Left cardiac atrium (tissue), 4 donors: ENCODE measurements at places on chromosomes 2 and 18. TPM values are rescaled to one million over a fixed set of nuclear protein-coding genes. Genes with fewer than 3 reads are reported as not detected.

DSG1 gene
- 3.6 TPM for total RNA-seq

DOK6 gene
- total RNA-seq: 9.0 TPM

ABCG8 gene
- not detected for total RNA-seq

SPP2 gene
- not detected for total RNA-seq

DCDC2C gene
- not detected for total RNA-seq

MPP4 gene
- 0.10 TPM for total RNA-seq

HOXD4 gene
- 0.29 TPM for total RNA-seq

NEMP2 gene
- total RNA-seq: 5.0 TPM
